ENCODE measurements at places on chromosomes 5 and 9.

- DNase-seq, result no peak
Measured at GRCh38 chr9:123425836-123426365, 69.9 kb downstream of the CRB2 start.

DNA sequence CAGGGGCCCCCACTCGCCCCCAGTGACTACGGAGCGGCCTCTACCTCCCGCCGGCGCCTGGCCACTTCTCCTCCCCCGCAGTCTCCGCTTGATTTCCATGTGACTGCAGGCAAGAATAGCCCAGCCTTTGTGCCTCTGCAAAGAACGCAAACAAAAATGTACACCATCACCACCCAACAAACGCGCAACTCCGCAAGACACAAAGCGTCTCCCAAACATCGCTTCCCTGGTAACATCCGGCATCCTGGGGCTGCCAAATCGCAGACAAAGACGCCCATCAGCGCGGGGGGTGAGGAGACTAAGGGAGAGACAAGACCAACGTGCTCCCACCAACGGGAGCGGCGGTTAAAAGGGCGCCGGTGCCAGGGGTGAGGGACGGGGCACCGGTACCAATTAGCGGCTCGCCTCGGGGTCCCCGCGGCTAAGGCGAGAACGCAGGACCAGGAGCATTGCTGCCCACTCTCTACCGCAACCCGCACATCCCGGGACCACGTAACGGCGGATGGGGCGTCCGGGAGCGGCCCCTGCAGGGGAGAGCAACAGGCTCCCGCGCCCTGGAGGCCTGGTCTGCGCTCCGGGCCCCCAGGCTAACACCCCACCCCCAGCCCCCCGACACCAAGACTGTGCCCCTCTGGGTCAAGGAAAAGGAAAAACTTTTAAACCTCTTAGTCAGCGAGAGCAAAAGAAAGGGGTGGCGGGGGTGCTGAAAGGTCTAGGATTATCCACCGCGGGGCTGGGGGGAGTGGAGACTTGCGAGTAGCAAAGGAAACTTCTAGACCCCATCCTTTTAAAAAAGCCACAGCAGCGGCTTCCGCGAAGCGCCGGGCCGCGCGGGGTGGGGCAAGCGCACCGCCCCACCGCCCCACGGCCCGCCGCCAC lies 885 bp downstream of the MPDZ start:
- DNase-seq, result no peak

GRCh38 chr5:149780043-149780737 lies 50.1 kb downstream of the PPARGC1B start:
- no peak for DNase-seq

DNA sequence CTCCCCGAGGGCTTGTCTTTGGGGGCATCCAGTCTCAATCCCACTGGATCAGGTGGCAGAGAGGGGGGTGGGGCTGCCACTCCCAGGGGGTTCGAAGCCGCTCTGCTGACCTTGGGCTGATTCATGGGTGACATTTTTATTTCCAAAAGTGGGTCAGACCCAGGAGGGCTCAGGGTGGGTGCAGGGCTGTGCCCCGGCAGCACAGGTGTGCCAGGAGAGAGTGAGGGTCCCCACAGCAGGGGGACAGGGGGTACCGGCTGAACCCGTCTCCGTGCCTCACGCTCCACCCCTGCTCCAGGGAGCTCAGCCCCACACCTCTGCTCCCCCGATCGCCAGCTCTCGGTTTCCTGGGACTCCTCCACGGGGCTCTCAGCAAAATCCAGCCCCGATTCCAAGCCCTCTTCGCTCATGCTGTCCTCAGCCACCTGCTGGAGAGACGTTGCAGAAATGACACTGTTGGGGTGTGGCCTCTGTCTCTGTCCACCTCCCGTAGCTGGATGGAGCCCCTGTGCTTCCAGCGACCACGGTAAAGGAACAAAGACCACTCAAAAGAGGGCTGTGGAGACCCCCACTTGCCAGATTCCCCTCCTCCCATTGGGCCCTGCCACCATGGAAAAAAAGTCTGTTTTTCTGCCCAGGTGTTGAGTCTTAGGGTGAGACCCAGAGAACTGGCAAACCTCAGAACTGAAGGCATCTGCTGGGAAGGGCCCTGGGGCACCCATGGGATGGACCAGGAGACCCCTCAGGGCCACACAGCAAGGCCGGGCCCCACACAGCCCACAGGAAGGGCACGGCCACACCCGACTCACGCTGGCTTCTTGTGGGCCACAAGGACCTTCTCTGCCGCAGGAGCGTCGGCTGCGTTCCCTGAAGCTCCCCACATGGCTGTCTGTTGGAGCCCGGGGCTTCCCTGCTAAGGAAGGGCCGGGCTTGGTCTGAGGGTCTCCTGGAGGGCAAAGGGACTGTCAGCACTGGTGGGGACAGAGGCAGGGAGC lies 10.6 kb upstream of the QSOX2 start:
- DNase-seq, result no peak

- DNase-seq, result no peak
Measured at GRCh38 chr9:131986089-131986488, 93.6 kb downstream of the MED27 start.

DNA sequence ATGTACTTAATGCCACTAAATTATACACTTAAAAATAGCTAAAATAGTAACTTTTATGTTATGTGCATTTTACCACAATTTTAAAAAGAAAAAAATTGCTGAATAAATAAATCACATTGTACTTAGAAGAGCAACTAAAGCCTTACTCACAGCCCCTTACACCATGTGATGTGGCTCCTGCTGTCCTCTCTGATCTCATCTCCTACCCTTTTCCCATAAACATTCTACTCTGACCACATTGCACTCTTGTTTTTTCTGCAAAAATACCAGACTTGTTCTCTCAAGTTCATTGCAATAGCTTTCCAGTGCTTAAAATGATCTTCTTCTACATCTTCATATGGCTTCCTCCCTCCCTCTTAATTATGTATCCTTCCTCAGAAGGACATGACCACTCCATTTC lies 268.4 kb downstream of the ELAVL2 start:
- DNase-seq, result no peak

DNA sequence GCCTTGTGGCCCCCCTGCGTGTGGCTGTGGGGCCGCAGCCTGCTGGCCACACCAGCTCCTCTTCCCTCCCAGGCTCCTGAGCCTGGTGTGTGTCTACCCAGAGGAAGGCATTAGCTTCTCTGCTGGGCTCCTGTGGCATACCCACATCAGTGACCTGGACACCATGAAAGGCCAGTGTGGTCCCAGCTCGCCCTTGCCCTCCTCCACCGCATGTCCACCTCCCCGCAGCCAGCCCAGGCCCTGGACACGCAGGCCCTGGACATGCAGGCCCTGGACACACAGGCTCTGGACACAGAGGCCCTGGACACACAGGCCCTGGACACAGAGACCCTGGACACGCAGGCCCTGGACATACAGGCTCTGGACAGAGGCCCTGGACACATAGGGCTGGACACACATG lies 153.4 kb upstream of the PPP1R26 start:
- no peak for DNase-seq

- no peak for DNase-seq
Measured at GRCh38 chr5:178673801-178674295, 47.0 kb upstream of the CLK4 start.

- DNase-seq, result no peak
Measured at GRCh38 chr9:124388275-124389048, 26.8 kb downstream of the PSMB7 start.

GRCh38 chr5:17259630-17260257 lies 42.3 kb downstream of the BASP1 start:
- DNase-seq, result no peak

GRCh38 chr5:140402258-140403074 lies 833 bp downstream of the ANKHD1 start:
- DNase-seq, result peak; percentile 4

GRCh38 chr5:145775893-145776444 lies 59.2 kb downstream of the PRELID2 start:
- no peak for DNase-seq

DNA sequence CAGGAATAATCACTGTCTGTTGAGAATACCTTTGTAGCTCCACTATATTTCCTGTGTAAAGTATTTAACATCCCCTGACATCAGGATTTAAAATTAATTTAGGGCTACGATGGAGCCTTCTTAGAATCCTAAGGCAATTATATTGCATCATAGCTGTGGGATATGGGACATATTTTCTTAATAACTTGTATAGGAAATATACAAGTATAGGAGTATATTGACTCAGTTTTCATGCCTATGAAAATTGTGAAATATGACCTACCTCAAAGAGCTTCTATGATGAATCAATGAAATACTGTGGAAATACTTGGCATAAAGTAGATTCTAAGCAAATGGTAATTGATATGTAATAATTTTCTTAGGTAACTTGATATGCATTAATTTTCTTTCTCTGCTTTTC lies 221.0 kb upstream of the KLF4 start:
- DNase-seq, result no peak

DNA sequence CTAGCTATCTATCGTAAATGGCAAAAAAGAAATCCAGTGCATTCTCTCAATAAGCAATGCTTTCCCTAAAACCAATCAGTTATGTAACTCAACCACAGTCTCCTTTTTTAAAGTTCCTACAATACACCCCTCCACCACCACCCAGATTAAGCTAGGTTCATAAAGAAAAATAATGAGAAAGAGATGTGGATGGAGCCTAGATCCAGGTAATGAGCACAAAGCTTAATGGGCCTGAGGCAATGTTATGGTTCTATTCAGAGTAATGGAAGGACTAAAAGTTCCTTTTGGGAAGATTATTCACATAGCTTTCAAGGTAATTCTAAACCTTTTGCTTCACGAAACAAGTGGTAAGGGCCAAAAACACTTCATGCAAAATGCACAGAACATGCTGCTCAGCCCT lies 113.5 kb downstream of the MPDZ start:
- no peak for DNase-seq

DNA sequence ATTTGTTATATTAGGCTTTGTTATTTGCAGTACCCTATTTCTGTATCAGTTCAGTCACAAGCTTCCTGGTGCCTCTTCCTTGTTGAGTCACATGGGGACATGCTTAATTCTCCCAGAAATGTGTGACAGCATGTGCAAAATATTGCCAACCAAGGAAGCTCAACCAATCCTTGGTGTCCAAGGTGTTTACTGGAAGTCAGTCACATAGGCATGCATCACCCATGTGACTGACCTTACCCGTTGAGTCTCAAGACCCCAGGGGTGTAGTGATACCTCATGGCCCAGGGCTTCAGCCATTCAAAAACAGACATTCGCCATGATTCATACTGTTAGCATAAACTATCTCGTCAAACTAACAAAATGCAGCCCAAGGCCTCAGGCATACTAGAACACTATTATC lies 9.3 kb upstream of the ANKDD1B start:
- no peak for DNase-seq

GRCh38 chr5:3217114-3217513 lies 378.5 kb upstream of the IRX1 start:
- DNase-seq, result no peak

DNA sequence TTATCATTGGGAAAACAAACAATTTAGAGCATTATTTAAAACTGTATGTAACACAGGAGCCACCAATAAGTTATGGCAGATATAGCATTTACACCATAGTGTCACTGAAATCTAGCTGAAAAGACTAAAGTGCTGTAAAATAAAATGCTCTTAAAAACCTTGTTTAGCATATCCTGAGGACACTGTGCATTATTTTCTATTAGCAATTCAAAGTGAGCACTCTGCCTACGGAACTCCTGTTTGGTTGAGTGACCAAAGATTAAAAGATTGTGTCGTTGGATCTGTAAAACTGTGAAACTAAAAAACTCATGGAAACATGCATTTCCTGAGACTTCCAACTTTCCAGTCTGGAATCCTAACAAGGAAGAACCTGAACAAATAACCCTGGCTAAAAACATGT lies 95.9 kb upstream of the C6 start:
- DNase-seq, result no peak

DNA sequence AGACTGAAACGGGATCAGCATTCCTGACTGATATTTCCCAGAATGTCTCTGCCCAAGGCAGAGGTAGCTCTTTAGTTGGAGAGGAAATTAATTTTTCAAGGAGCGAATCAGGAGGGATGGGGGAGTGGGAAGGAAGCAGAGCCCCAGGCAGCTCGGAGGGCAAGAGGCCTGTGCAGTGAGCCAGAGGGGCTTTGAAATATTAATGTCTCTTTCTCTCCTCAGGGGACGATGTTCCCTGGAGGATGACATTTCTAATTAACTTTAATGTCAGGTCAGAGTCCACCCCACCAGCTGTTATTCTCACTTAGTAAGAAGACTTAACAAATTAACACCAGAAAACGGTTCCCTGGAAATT lies 45.6 kb downstream of the SLC6A7 start:
- no peak for DNase-seq

DNA sequence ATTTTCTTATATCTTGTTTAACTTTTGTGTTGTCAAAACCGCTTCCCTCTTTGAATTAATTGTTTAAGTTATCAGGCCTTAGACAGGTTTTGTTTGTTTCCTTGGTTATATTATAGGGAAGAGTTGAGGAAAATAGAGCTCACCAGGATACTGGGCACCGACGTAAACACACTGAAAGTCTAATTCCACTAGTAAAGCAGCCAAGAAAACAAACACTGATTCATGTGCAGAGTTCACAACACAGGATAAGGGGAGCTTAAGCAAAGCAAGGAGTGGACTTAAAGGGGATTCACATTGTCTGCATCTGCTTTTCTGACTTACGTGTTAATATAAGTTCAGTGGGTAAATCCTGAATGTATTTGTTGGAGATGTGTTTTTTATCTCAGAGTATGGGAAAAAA lies 139.0 kb upstream of the CDH6 start:
- no peak for DNase-seq

DNA sequence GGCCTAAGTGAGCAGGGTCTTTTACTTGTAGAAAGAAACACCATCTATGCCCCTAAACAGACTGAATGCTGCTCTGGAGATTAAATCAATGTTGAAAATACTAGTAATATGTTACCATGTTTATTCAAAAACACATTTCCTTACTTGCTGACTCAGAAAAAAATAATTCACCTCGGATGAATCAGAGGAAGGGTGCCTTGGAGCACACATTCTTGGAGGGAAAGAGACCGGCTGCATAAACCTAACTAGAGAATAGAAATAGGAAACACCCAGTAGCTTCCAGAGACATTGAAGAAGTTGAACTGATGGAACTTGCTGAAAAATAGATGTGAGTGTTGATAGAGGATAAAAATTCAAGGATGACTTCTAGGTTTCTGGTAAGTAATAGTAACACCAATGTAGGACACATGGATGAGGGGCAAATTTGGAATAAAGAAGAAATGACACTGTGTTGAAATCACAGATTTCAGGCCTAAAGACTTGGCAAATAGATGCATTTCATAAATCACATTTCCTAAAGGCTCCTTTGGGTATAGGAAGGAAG lies 76.9 kb upstream of the MINAR2 start:
- peak; percentile 52 for DNase-seq

DNA sequence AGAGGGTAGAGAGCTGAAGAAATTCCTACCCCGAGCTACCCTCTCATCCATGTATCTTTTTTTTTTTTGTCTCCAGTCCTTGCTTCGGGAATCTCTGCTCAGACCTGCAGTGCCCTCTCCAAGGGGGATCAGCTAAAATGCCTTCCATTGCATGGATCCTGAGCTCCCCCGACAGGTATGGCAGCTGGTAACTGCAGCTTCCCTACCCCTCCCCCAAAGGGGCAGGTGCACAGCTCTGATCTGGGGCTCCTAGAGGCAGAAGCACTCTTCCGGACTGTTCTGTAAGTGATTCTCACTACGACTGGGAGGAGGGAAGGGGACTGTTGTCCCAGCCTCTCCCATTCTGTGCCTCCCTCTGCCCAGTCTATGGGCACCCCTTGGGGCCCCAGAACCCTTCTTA lies 169.6 kb downstream of the MELK start:
- no peak for DNase-seq

- no peak for DNase-seq
Measured at GRCh38 chr9:77177143-77177893, at the start of gene VPS13A. Gene VPS13A (plus strand): TSS chr9:77177534. CDS start chr9:77177705, 171 bp downstream.
